Glutamatergic neuron (in vitro differentiated cells): ENCODE measurements at places on chromosomes 16 and 17. TPM values are rescaled to one million over a fixed set of nuclear protein-coding genes. Genes with fewer than 3 reads are reported as not detected.

Gene SEPTIN12
- total RNA-seq, result 0.96 TPM

Gene PLD6
- total RNA-seq, result 1.1 TPM

Gene TMEM95
- total RNA-seq, result not detected

Gene MYOCD
- not detected for total RNA-seq

Gene DNAAF8
- total RNA-seq, result 0.59 TPM

GRCh38 chr16:19382887-19383816 is 34.5 kb upstream of the TMC5 start:
- DNase-seq, result no peak

DNA sequence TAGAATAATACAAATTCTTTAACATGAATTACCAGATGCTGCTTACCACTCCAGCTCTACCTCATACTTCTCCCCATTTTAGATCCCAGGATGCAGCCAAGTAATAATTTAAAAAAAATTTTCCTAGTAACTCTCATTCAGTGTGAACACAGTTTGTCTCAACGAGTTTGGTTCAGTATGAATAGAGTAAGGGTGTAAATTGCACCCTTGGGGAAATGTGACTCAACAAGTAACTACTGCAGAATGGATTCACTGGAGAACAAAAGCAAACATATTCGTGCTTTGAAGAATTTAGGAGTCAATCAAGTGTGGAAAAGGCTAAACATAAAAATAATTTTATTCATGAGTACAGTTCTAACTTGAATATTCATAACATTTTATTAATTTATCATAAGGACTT is 23.0 kb downstream of the KCNJ16 start:
- DNase-seq, result no peak

DNA sequence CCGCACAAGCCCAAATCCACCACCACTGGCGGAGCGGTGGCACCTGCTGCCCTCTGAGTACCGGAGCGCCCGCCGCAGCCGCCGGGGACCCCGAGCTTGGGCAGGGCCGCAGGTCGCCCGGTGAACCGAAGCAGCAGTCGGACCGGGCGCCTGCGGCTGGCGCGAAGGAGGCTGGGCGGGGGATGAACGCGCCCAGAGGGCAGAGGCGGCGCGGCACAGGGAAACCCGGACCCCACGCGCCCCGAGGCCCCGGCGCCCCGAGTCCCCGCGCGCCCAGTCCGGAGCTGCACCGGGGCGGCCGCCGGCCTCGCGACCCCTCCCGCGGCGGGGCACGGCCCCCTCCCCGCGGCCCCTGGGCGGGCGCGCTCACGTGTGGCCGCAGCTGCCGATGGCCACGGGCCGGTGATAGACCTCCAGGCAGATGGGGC is 393 bp downstream of the RNF166 start:
- no peak for DNase-seq

DNA sequence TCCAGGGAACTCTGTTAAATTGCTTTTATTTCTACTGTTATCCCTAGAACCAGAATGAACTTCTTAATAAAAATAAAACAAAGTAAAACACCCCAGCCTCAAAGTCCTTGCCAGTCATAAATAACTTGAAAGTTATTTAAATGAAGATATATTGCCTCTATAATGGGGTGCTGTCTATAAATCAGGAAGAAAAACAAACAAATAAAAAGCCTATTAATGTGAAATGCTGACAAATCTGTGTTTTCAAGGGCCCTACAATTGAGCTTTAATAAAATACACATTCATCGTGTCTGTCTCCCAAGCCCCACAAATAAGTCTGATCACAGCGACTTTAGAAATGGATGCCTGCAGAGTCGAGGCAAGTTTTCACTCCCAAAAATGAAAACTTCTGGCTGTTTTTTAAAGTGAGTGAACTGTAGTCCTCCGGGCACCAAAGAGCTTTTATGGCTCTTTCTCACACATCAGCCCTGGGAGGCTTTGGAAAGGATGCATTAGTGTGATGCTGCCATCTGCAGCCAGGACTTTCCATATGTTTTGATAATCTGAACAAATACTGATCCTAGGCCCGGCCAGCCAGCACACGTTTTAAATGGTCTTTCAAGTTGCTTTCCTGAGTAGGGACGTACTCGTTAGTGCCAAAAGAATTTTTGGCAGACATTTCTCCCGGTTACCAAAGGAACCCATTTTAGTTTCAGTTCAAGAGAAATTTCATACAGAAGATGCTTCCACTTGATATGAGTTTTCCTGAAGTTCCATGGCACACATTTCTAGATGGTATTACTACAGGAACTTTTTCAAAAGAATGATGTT is 16.3 kb downstream of the NACA2 start:
- DNase-seq, result peak; percentile 27

DNA sequence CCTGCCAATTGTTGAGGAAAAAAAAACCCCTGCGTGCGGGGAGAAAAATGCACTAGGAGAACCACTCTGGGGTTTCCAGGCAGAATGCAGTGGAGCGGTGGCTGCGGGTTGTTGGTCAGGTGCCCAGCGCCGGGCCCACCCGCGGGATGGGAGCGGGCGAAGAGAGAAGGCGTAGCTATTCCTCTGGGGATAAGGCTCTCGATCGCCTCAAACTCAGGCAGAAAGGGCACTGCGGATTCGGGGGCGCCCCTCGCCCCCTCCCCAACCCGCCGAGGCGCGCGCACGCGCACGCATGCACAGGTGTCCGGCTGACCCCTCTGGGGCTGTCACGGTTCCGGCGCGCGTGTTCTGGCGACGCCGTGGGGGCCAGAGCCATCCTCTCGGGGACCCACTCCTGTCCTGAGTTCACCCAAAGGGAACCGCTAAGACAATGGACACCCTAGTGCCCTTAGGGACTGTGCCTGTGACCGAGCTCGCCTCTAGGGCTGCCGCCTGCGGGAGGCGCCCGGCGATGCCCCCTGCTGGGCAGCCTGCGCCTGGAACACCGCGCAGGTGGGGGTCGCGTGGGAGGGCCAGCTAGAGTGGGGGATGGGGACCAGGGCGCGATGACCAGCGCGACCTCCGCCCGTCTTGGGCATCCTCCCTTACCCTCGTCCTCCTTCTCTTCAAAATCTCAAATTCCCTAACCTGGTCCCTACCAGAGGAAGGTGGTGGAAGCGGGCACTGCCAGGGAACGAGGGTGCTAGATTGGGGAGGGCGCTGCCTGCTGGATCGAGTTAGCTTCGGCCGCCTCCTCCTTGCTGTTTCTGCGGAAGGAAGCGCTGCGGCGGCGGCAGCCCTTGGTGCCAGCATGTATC is 14.4 kb upstream of the CBX8 start:
- peak; percentile 74 for DNase-seq

DNA sequence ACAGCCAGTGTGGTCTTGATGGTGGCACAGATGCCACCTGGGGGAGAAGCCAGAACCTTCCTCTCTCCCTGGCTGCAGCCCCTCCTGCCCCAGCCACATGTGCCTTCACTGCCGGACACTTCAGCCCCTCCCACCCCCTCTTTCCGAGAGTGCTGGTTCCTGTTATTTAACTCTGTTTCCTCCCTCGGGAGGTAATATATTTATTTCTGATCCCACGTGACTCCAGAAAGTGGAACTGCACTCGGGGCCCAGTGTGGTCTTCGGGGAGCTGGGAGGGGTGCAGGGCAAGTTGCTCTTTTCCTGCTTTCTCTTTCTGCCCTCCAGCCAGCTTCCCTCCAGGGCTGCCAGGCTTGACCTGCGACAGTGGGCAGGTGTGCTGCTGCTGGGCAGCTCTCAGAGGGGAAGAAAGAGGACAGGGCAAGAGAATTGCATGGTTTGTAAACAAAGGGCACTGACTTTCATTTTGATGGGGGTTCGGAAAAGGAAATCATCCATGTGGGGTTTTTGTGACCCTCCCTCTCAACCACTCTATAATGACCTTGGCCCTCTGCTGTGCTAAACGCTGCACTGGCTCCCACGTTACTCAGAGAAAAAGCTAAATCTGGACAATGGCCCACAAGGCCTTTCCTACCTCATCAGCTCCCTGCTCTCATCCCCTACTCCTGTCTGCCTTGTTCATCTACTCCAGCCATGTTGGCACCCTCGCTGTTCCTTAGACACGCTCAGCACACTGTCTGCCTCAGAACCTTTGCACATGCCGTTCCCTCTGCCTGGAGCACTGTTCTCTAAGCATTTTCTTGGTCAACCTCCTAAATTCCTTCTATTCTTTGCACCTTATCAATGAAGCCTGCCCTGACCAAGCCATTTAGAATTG is 8.2 kb upstream of the CIITA start:
- DNase-seq, result no peak

GRCh38 chr17:18093616-18094408 is 6.1 kb downstream of the DRG2 start:
- DNase-seq, result no peak

DNA sequence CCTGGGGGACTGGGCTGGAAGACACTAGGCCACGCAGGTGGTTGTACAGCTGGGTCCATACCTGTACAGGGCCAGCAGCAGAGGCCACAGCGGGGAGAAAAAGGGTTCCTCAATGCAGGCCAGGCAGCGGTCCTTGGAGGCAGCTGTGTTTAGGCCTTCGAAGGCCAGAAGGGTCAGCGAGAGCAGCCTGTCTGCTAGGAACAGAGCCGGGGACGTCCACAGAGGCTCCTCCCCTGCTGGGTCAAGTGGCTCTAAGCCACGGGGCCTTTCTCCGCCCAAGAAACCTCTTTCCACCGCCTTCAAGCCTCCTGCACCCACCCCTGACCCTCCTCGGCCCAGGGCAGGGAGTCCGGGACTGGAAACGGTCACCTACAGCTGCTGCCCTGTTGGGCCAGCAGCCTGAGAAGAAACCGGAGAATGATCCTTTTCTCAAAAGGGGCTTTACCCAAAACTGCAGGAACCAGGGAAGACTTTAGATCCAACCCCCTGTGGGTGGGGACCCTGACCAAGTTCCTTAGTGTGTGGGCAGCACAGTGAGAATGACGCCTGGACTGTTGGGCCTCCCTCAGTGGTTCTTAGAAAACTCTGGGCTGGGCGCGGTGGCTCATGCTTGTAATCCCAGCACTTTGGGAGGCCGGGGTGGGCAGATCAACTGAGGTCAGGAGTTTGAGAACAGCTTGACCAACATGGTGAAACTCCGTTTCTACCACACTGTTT is 8.4 kb upstream of the SPATA2L start:
- DNase-seq, result no peak

- peak; percentile 66 for DNase-seq
These were observed 122.1 kb downstream of the SKAP1 start for GRCh38 chr17:48307814-48308411.

- no peak for DNase-seq
These were observed 14.6 kb downstream of the CCDC57 start for GRCh38 chr17:82198092-82198491.

- DNase-seq, result no peak
These were observed 14.1 kb downstream of the PRMT7 start for GRCh38 chr16:68324780-68325357.

DNA sequence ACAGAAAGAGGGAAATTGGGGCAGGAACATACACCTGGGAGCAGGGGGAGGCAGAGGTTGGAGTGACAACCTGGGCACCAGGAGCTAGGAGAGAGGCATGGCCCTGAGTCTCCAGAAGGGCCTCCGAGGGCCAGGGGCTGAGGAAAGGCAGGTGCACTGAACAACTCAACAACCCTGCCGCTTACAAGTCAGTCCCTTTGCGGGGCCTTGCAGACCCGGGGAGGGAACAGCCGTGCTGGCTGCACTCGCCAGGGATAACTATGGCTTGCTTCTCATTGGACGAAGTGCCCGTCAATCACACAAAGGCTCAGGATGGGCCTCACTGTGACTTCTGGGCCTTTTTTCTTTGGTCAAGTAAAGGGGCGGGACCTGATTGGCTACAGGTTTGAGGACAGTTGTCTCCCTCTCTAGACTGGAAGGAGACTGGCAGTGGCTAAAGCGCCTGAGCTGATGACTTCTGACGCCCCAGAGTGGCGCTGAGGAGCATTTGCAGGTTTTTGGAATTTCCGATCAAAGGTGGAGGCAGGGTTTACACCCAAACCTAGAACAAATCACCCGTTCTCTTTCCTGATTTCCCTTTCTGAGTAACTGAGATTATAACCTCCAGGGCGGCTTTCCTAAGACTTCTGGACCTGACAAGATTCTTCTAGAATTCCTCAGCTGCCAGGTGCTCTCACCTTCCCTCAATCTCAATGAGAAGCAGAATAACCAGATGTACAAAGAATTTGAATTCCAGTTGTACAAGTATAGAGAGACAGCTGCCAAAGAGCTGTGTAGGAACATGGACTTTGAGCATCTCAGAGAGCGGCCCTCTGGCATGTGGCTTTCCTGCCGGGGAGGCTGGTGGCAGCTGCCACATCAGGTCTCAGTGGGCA is 27.6 kb upstream of the ST6GALNAC2 start:
- no peak for DNase-seq

DNA sequence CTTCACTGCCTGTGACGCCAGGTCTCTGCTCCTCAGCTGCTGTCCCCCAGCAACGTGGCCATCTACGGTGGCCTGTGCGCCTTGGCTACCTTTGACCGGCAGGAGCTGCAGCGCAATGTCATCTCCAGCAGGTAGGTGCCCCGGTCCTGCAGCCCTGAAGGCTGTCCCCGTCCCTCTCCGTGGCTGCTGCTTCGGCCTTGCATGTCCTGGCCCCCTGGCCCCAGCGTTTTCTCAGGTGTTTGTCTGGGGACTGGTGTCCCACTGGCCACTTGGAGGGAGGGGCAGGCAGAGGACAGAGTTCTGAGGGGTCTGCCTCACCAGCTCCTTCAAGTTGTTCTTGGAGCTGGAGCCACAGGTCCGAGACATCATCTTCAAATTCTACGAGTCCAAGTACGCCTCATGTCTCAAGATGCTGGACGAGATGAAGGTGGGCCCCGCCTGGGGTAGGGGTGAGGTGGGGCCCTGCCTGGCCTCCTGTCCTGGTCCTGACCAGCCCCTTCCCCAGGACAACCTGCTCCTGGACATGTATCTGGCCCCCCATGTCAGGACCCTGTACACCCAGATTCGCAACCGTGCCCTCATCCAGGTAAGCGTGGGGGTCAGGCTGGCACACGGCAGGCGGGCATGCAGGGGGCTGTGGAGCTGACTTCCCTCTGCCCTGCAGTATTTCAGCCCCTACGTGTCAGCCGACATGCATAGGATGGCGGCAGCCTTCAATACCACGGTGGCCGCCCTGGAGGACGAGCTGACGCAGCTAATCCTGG is 4.4 kb downstream of the GPS1 start:
- DNase-seq, result no peak

- peak; percentile 98 for DNase-seq
These were observed 405 bp upstream of the CBLN1 start for GRCh38 chr16:49281843-49282642.

- no peak for DNase-seq
These were observed 32.4 kb downstream of the SNX11 start for GRCh38 chr17:48139944-48140343.

- DNase-seq, result no peak
These were observed 88.4 kb upstream of the GNAO1 start for GRCh38 chr16:56102906-56103305.
